ENCODE measurements at places on chromosomes 2 and 18.

- DNase-seq = no peak
Observed at GRCh38 chr2:134177351-134177931, 76.4 kb upstream of the MGAT5 start.

DNA sequence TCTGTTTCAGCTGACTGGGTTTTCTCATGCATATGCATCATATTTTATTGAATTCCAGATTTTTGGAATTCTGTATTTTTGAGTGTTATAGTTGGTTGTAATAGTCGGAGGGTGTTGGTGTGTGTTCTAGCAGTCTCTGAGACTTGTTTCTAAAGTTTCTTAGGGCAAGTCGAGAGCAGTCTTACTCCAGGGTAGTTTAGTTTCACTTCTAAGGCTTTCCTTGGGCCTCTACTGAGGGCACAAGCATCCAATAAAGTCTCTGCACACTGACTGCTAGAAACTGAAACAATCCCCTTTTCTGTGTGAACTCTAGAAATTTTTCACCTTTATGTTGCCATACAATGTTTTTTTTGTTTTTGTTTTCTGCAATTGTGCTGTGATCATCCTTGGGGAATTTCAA is 663.7 kb upstream of the LRATD1 start:
- no peak for DNase-seq

DNA sequence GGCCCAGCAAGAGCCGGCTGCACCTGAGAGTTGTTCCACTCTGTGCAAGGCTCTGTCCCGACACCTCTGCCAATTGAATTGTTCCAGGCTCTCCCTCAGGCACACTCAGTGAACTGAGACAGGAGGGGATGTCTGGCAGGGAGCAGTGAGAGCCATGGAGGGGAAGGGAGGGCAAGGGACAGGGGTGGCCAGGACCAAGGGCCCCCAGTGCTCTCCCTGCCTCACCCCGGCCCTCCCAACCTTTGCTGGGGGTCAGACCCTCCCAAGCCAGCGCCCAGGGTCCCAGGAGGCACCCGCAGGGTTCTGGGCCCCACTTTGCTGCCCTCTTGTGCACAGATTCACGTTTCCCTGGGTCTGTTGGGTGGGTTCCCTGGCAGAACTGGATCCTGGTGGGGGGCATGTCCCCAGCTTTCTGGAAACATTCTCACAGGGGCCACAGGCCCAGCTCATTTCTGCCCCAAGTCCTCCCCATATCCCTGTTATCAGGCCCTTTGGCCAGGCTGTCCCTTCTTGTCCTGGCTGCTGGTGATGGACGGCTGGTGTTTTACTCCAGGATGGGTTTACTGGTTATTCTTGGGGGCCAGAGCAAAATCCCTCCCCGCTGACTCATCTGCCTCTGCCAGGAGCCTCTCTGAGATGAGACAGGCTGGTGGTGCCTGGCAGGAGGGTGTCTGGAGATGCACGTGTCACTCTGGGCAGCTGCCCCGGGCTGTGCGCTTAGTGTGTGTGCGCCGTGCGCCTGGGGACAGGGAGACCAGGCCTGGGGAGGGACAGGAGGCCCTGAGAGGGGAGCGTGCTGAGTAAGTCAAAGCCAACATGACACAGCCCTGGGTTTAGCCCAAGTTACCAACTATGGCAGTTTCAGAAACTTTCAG is 136.5 kb upstream of the CTDP1 start:
- DNase-seq = no peak

DNA sequence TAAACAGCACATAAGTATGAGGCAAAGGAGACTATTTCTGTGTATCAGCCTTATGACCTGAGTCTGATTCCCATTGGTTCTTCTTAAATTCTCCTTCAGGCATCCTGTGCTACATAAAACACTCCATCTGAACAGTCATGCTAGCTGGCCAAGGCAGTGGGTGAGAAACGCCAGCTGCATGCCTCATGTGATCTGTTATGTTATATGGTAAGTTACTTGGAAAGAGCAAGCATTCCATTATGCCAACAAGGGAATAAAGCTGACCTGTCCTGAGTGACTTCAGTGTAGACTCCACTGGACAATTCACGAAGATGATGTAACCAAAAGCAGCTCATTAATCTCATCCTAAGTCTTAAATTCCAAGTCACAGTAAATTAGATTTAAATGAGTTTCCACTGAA is 216.5 kb upstream of the FN1 start:
- no peak for DNase-seq

DNA sequence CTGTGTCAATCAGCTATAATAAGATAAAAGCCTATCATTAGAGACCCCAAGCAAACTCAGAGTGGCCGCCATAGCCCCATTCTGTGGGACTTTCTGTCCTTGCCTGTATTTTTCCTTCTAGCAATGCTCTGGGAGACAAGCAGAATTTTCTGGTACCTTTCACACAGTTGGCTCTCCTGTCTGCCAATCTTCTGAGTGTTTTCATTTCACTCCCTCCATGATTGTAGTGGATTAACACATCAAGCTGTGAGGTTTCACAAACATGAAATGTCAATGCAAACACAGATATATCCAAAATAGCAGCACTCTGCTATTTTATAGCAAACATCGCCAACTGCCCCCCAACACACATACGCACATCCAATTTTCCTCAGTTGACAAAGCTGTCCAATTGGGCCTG is 64.9 kb downstream of the C1D start:
- DNase-seq = peak; percentile 4

- peak; percentile 25 for DNase-seq
Observed at GRCh38 chr2:71530641-71531332, 77.4 kb downstream of the DYSF start.

GRCh38 chr2:102030855-102031527 is 39.2 kb downstream of the IL1R2 start:
- no peak for DNase-seq

DNA sequence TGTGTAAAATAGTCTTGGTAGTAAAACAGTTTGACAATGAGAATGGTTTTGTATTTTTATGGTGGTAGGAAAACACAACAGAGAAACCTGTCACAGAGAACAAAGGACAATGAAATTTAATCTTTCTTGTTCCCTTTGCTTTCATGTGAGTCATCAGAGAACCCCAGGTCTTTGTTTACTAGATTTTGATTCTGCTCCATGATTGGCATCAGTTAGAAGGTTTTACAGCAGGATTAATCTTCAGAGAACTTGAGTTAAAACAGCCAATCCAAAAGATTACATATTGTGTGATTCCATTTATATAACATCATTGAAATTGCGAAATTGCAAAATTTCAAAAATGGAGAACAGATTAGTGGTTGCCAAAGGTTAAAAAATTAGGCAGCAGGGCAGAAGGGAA is 2.5 kb downstream of the APLF start:
- DNase-seq = no peak

DNA sequence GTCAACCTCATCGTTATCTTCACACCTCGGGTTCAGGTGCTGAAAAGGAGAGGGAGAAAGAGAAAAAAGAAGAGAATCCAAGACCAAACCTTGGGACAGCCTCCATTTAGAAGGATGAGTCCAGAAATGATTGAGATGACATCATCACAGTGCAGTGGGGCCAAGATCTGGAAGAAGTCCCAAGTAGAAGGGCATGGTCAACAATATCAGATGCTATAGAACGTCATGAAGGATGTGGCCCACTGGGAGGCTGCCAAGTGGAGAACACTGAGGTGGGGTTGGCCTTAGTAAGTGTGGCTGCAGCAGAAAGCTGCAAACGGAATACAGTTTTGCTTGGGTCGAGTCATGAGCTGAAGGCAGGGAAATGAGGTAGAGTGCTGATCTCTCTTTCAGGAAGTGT is 91.1 kb upstream of the FZD7 start:
- DNase-seq = no peak

DNA sequence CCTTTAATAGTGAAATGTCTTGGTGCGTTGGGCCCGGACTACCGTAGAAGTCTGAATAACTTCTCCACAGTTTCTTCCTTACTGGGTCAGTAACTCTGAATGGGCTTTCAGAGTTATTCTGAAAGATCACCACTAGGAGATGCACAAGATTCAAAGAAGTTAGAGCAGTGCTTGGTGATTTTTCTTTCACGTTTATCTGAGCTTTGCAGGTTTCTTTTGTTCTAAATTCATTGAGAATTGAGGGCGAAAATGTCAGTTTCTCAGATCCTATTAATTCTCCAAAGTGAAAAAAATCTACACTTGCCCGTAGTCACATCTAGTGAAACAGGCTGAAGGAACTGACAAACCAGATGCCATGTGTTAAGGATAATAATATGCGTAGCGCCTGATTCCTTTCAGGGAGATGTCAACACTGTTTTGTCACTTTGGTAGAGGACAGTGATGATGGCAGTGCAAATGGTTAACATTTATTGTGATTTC is 70.1 kb downstream of the QPCT start:
- DNase-seq = peak; percentile 29

DNA sequence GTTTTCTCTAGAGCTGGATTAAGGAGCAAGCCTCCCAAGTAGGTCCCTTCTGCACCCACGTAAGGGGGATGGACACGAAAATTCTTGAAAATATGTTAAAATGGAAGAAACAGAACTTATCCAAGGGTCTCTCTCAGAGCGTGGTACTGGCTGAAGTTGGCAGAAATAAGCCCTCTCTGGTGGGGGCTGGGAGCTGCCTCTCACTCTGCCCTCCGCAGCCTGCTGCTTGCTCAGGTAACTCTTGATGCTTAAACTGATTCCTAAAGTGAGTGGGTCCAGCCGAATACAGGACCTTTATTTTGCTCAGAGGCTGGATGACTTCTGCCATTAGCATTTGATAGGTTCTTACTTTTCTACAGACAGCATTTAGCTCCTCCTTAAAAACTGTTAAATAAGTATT is 78.1 kb downstream of the SPHKAP start:
- no peak for DNase-seq

All from T47D (cell line).